ENCODE measurements at places on chromosomes 5 and 9. TPM values are rescaled to one million over a fixed set of nuclear protein-coding genes. Genes with fewer than 3 reads are reported as not detected.

Gene CHSY3
- 3.1 TPM for total RNA-seq

Gene TNFSF8
- total RNA-seq, result 0.86 TPM

Gene SPINK7
- total RNA-seq, result not detected

Gene PCDHAC2
- 0.67 TPM for total RNA-seq

Gene C8G
- total RNA-seq, result 3.4 TPM

Gene BAAT
- 0.22 TPM for total RNA-seq

Gene TXNDC8
- not detected for total RNA-seq

Gene KIF20A
- 0.16 TPM for total RNA-seq

Gene ASTN2
- total RNA-seq, result 2.5 TPM

Gene SPINK4
- not detected for total RNA-seq

Gene GFI1B
- not detected for total RNA-seq

Gene PIP5KL1
- 0.57 TPM for total RNA-seq

DNA sequence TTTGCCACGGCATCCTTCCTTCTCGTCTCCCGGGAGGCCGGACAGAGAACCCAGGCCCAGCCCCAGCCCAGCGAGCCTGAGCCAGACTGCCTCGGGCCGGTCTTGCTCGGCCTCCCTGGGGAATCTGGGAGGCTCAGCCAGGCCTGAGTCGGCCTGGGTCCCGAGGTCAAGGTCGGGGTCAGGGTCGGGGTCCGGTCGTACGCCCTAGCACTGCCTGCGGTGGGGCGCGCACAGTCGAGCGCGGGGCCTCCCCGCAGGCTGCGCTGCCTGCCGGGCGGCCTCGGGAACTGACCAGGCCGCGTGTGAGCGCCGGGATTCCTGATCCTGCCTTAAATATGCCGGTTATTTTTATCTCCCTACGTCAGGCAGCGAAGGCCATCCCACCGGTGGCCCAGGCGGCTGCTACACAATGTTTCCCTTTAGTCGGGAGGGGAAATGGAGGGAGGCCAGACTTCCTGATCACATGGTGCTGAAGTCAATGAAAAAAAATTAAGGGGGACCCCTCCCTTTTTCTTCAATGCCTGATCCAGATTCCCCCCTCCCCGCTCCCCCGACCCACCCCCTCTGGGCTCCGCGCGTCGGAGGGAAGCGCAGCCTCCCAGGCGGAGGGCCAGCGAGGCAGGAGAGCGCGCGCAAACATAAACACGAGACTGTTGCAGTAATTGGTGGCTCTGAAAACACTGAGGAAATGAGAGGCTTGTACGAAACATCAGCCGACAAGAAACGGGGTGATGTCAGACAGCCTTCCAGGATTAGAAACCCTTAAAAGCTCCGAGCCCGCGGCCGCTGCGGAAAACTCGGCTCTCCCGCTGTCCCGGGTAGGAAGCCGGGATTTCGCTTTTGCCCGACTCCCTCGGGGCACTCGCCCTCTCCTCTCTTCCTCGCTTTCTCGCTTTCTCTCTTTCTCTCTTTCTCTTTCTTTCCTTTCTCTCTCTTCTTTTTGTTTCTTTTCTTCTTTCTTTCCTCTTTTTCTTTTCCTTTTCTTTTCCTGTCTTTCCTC is 148.2 kb upstream of the KLF4 start:
- peak; percentile 94 for DNase-seq

- no peak for DNase-seq
Measured at GRCh38 chr5:37005946-37006540, 129.5 kb downstream of the NIPBL start.

GRCh38 chr5:35266276-35266675 is 36.0 kb upstream of the PRLR start:
- no peak for DNase-seq

GRCh38 chr9:114392749-114393112 is 4.9 kb upstream of the AKNA start:
- DNase-seq, result no peak

DNA sequence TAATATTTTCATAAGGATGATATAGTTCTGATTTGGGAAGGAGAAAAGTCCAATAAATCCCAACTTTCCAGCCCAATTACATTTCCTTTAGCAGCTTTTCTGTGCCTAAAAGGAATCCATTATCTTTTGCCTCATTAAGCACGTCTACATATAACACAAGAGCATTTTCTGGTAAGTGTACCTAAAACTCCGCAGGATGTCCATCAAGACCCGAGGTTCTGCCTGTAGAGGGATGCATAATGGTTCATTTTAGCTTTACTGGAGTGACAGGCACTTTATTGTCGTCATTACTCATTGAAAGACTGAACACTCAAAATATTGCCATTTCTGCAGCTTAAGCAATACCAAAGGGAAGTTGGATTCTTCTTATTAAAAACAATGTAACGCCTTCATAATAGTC is 669.0 kb downstream of the PRELID2 start:
- DNase-seq, result no peak

GRCh38 chr5:36374266-36374862 is 72.7 kb upstream of the RANBP3L start:
- no peak for DNase-seq

DNA sequence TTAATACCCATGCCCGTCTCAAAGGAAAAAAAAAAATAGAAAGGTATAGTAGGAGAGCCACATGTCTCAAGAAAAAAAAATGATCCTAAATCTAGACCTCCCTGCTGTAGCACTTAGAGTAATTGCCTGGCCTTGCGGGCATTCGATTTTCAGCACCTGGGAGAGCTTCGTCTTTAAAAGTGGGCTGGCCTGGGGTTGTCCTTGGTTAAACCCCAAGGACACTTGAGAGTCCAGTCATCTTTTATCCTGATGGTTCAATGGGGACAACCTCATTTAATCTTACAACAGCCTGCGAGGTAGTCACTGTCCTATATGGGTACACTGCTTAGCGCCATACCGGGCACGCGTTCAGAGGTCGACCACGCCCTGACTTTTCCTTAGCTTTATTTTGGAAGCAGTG is 60.1 kb downstream of the MAT2B start:
- DNase-seq, result no peak

DNA sequence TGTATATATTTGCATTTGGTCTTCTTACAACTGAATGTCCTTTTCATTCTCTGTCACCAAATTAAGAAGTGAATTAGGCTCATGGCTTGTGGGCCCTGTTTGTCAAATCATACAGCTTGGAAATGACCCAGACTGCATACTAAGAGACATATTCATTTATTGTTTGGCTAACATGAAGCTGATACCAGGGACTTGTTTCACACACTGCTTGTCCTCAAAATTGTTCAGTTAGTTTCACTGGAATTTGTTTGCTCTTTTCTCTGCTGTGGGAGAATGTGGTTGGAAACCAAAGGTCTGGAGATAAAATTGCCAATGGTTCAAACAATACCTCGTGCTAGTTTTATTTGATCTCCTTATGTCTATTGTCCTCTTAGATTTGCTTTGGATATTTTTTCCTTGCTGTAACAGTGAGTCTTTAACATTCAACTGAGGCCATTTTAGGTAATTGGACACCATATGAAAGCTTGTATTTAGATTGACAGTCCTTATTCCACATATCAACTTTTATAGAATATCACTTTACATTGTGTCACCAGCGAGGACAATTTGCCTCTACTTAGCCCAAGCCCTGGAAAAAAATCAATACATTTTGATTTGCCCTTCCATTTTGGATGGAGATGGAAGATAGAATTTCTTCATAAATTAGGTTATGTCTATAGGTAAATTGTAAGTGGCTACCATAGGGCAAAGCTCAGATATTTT is 144.3 kb upstream of the MTAP start:
- DNase-seq, result no peak

GRCh38 chr5:157545610-157546310 is 29.8 kb downstream of the ADAM19 start:
- DNase-seq, result no peak

DNA sequence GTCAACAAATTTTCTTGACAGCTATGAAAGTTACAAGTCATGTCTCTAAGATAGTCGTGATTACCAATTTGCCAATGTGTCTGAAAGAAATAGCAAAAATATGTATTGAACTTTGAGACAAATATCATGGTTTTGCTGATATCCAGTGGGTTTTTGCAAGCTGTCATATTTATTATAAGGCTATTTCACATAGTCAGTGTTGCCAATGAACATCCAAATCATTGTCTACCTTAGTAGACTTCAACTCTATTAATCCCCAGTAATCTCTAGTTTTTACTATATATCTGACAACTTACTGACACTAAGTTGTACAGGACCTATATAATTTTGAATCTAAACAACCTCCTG is 203.2 kb downstream of the TSSK1B start:
- DNase-seq, result no peak

GRCh38 chr5:60852940-60853339 is 8.9 kb upstream of the ELOVL7 start:
- DNase-seq, result no peak

GRCh38 chr5:35828082-35828598 is 28.6 kb upstream of the IL7R start:
- no peak for DNase-seq

DNA sequence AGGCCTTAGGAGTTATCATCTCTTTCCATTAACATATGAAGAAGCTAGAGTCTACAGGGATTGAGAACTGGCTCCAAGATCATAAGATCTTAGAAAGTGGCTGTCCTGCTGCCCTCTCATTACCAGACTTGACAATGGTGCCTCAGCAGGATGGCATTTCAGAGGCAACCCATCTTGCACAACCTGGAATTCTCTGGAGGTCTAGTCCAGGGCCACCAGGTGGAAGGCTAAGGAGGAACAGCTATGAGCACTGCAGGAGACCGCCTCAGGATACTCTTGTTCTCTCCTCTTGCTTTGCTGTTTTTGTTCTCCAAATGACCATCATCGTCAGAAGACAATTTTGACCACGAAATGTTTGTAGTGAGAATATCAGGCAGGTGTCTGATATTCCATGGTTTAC is 322.6 kb downstream of the FBXL17 start:
- DNase-seq, result no peak

DNA sequence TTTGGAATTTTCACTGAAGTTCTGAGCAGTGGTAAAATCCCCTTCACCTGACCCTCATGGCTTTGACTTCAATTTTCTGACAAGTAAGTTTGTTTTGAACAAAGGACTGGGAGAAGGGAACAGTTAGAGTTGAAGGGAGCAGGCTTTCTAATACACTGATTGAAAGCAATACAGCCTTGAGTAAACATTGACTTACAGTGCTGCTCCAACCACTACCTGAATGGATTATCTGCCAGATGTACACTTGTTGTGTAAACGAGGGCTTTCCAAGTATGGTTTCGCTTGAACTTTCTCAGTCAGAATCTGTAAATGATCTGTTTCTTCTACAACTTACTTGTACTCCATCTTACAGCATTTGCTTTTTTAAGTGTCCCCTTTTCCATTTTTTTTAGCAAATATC is 1414.9 kb upstream of the NUDT12 start:
- DNase-seq, result no peak

GRCh38 chr5:139022528-139022927 is 147.4 kb upstream of the LRRTM2 start:
- DNase-seq, result no peak

DNA sequence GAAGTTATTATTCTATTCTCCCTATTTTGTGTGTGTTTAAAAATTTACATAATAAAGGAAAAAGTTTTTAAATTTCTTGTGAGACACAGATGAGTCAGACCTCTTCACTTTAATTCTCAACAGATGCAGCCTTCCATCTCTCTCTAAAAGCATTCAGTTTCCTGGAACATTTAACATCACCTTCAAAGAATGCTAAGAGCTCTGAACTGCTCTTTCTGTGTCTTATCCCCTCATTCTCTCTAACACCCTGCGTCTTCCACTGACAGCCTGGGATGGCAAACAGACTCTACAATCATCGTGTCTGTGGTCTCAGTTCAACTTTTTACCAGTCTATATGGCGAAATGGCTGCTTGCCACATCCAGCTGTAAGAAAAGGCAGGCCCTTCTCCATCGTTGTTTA is 173.0 kb downstream of the HINT1 start:
- DNase-seq, result no peak

DNA sequence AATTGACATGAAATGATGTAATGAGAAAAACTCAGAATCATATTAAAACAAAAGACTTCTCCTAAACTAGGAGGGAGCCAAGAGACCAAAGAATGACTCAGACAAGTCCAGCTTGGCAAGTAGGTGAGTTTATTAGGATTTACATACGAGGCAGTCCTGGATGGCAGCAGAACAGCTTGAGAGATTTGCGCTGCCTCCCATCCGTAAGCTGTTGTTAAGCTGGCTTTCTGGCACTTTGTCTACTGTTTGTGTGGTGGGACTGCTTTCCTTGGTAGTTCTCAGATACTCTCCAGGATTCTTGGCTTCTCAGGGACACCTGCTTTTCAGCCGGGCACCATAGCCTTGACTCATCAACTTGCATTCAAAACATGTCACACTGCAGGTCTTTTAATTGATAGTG is 57.6 kb downstream of the COX7C start:
- no peak for DNase-seq

DNA sequence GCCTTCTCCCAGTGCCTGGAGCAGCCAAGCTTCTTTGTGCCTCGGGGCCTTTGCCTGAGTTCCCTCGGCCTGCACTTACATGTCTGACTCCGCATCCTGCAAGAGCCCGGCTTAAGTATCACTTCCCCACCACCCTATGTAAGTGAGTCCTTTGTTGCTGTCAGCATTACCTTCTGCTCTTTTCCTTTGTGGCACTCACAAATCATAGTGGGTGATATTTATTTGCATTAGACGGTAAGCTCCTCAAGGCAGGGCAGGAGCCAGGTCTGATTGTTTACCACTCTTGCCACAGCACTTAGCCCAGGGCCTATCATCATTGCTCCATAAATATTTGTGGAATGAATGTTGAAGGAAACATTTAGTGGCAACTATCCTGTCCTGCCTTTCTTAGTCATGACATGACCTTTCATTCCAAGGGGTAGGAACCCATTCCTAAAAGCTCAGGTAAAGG is 4.8 kb downstream of the GM2A start:
- no peak for DNase-seq

GRCh38 chr9:124381170-124381945 is 33.9 kb downstream of the PSMB7 start:
- DNase-seq, result no peak

DNA sequence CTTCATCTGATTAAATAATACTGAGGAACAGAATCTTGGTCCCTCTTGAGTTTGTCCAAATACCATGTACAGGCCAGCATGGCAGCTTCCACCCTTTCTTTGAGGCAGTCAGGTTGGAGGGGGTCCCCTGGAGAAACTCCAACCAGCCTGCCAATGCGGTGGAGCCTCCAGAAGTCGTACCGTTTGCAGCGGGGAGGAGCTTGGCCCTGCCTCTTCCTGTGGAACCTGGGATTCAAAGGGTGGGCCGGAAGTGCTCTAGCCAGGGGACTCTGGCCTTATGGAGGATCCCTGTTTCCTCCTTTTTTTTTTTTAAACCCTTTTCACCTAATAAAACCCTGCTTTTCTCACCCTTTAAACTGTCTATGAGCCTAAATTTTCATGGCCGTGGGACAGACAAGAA is 216.3 kb upstream of the ZNF608 start:
- no peak for DNase-seq

DNA sequence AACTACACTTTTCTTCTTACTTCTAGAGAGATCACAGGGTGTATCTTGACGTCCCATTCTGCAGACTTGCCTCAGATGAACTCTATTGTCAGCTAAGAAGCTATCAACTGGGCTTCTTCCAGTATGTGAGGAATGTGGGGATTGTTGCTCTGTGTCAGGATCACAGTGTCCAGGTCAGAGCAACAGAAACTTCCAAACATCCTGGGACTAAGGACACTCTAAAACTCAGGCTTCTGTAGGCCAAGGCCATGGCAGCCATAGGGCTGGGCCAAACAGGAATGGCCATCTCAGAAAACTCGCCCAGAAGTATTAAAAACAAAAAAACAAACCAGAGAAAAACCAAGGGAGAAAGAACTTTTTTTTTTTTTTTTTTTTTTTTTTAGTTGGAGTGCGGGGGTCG is 210.0 kb upstream of the CLINT1 start:
- no peak for DNase-seq

Measured in cardiac septum (tissue), 1 donor.